ENCODE measurements at places on chromosomes 6 and 20.
A peak's percentile ranks its signal among the peaks of the same experiment; 100 is the strongest.

DNA sequence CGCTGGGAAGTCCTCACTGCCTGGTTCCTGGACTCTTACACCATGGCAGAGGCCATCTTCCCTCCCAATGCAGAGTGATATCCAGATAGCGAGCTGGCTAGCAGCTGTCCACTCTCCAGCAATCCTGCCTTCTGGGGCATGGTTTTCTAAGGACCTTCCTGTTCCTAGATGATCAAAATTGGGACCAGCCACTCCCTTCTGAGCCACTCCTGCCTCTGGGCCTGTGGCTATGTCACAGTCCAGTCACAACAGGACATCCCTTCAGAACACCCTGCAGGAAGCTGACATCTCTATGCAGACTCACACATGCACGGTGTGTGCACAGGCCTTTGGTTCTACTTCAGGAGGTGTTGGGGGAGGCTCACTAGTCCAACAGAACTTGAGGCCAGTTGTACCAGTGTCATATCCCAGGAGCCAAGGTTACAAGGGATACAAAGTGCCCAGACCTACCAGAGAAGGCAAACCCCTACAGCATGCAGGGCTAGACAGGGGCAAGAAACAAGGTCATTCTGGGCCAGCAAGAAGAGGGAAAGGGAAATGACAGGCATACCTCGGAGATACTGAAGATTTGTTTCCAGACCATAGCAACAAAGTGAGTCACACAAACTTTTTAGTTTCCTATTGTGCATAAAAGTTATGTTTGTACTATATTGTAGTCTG is 2.7 kb upstream of the MCCD1 start:
- DNase-seq, result peak; percentile 42

- no peak for DNase-seq
These were observed 93.7 kb downstream of the SULF2 start for GRCh38 chr20:47691625-47692024.

- no peak for DNase-seq
These were observed 34.2 kb downstream of the KATNA1 start for GRCh38 chr6:149614337-149614736.

DNA sequence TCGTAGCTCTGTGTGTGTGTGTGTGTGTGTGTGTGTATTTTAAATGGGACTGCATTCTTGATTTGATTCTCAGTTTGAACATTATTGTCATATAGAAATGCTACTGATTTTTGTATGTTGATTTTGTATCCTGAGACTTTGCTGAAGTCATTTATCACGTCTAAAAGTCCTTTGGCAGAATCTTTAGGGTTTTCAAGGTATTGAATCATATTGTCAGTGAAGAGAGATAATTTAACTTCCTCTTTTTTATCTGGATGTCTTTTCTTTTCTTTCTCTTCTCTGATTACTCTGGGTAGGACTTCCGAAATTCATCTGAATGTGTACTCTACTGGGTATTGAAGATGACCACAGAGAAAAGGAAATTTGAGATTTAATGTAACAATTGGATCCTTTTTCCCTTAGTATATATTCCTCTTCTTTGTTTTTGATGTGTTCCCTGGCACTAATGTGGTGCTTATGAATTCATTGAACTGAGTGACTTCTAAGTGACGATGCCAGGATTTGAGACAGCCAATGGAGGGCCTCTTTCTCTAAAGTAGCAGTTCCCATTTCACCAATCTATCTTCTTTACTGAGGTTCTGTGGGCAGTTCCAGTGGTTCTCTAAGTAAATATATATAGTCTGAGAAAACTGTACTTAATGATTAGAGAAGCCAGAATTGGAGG is 47.6 kb downstream of the TNFAIP3 start:
- no peak for DNase-seq

- DNase-seq, result no peak
These were observed 193.8 kb downstream of the PLCB4 start for GRCh38 chr20:9262653-9263194.

DNA sequence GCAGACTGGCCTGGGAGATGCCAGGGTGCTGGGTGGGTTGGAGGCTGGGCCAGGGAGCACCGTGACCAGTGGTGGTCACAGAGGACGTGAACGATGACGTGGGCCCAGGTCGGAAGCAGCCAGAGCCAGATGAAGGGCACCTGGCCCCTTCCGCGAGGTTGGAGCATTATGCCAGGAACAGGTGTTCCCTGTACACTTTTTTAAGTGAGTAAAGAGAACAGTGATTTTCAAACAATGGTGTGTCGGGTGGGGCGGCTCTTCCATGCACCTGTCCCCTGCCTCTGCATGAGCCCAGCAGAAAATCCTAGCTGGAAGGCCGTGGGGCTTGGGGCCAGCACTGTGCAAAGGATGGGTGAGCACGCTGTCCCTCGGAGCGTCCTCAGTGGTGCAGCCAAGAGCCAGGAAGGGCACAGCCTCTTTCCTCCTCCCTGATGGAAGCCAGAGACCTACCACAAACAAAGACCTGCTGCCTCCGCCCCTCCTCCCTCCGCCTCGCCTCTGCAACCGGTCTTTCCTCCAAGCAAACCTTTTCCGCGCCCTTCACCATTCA is 350.5 kb downstream of the ZFAND3 start:
- DNase-seq, result no peak

- DNase-seq, result no peak
These were observed 39.8 kb upstream of the KIF25 start for GRCh38 chr6:167957626-167958025.

- DNase-seq, result no peak
These were observed 6.8 kb upstream of the HMGA1 start for GRCh38 chr6:34229877-34230276.

GRCh38 chr6:33785778-33786177 is 3.2 kb downstream of the LEMD2 start:
- peak; percentile 63 for DNase-seq

All from AG20443 (cell line).